Stimulated activated CD4-positive, alpha-beta T cell treated with anti-CD3 and anti-CD28 coated beads, Interleukin-1b, Interleukin-23, amount 100 ng/mL, for 1 hour (primary cell): ENCODE measurements at places on chromosomes 7 and 10.

- no peak for DNase-seq
Observed at GRCh38 chr10:93110472-93111146, 36.9 kb downstream of the CYP26A1 start.

DNA sequence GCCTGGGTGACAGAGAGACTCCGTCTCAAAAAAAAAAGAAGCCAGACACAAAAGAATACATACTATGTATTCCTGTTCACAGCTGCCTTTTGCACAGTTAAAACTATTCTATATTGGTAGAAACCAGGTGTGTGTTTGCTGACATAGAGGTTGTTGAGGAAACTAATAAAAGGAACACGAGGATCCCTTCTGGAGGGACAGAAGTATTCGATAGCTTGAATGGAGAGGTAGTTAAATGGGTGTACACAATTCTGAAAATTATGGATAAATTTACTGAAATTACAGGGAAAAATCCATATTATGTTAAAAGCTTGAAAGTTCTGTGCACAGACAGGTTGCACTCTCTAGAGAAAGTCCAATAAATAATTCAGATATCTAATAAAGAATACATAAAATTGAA, 71.5 kb downstream of the CUBN start:
- DNase-seq, result no peak

DNA sequence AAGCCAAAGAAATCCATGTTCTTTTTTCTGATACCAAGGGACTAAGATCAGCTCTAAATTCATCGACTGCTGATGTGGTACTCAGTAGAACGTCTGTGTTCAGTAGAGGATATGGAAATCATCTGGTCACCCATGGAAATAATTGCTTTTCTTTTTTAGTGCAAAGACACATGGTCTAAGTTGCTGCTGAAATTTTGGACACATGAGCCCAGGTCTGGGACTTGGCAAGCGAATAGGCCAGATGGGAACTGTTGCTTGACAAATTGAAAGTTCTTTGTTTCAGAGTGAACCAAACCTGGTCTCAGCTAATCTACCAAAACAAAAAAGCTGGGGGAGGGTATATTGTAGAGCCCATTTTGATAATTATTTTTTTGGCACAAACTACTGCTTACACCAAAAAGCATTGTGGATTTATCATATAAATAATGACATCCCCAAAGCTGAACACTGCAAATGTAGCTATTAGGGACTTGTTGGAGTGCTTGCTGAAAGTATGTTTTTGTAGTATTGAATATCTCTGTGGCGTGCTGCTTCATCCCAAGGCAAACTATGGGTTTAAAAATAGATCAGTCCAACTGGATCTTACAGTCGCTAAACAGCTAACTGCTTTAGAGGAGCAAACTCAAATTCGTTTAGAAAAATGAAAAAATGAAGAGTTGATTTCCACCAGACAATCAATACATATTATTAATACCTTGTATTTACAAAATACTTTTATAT, 144.7 kb downstream of the TRIL start:
- DNase-seq, result no peak

DNA sequence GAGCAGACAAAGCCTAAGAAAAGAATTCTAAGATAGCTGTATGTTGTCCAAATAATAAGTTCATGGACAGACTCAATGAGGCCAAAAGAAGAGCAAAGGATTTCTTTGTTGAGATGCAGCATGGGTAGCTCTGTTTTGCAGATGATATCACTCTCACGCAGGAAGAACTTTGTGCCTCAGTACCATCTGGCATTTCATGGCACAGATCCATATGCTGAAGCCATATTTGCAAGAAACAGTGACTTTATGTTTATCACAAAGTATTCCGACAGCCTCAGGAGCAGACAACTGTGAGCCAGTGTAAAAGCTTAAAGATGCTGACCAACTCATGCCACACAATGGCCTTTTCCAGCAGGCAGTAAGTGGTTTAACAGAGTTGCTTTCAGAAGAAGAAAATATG, 45.5 kb upstream of the RNF148 start:
- no peak for DNase-seq

DNA sequence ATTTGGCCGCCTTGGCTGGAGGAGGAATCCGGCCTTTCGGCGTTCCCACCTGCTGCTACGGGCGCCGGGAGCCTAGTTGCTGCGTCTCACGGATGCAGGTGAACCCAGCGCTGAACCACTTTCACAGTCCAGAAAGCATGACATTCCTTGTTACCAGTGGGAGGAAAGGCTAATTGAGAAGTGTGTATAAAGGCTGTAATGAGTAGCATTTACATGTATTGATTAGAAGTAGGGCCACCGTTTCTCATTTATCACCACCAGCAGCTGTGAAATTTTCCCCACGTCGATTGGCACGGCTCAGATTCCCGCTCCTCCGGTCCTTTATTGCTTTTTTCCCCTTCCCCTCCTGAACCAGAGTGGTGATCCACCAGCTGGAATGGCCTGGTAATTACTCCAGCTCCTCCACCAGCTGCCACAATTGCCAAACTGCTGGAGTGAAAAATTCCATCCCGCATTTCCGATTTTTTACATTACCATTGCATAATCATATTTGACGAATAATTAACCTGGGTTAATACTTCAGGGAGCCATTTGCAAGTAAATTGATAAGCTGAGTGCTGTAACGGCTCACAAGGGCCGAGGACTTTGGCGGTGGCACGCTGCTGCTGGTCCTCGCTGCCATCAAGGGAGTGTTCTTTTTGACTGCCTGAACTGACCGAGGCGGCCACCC, 153.3 kb downstream of the POU6F2 start:
- no peak for DNase-seq

DNA sequence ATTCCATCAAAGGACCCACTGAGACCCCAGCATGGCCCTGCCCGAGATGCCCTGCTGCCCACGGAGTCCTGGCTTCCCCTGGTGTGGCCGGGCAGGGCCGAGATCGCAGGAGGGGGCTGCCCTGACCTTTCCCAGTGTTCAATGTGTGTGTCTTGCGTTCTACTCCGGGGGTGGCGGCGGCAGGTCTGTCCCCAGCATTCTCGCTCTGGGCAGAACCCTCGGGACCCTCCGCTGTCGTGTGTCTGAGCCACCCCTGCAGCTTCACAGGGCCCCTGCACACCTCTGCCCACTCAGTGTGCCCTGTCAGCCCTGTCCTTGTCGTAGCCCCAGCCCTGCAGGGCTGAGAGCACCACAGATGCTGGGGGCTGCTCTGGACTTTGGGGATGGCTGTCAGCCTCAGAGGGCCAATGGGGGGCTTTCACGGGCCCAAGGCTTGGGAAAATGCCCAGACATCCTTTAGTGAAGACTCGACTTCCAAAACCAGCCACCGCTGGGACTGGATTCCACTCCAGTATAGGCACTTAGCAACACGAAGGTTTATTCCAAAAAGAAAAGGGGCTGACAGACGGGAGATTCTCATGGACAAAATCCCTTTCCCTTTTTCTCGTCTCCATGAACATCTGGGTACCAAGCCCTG, 30.0 kb upstream of the KNDC1 start:
- DNase-seq, result no peak

GRCh38 chr10:71842856-71843686, 8.0 kb downstream of the PSAP start:
- DNase-seq, result no peak

DNA sequence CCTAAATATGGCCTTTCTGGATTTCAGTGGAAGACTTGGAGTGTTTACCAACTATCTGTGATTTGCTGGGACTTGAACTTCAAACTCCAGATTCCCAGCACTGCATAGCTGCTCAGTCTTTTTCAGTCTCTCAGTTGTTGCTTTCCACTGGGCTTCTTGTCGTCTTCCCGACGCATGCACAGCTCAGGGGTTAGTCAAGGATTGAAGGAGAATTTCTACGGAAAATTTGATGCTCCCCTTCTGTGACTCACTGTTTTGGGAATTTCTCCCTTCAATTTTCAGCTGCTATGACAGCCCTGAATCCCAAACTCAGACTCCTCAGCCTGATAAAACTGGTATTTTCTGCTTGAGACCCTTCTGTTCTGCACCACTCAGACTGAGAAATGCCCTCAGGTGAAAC, 91.7 kb downstream of the CYP26A1 start:
- DNase-seq, result no peak

GRCh38 chr10:78868861-78869260, 199.9 kb upstream of the ZMIZ1 start:
- DNase-seq, result no peak

DNA sequence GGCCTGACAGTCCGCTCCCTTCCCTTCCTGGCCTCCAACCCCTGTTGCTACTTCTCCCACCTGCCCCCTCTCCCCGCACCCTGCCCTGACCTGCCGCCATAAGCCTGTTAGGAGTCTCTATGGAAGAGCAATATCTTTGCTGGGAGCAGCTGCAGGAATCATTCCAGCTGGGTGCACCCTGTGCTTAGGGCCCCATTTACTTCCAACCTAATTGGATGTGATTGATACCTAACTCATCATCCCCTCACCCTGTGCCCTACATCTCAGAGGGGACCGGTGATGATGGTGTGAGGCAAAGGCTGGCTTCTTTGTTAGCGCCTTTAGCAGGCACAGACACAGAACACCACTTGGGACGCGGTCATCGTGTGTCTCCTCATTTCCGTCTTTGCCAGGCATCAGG, 80.0 kb upstream of the FAM180A start:
- no peak for DNase-seq

DNA sequence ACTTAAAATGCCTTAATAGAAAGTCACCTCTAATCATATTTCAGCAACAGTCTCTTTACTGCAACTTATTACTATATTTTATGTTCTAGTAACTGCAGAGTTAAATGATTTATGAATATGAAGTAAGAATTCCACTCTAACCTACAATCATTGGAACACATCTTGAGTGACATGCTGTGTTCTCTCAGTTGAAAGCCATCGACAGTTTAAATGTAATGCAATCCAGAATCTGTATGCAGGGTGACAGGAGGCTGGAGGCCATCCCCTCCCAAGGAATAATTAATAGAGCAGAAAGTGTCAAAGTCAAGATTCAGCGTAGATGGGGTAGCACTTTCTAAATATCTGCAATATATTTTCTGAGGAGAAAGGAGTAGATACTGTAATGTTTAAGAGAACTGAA, 590.3 kb upstream of the SORCS1 start:
- no peak for DNase-seq

DNA sequence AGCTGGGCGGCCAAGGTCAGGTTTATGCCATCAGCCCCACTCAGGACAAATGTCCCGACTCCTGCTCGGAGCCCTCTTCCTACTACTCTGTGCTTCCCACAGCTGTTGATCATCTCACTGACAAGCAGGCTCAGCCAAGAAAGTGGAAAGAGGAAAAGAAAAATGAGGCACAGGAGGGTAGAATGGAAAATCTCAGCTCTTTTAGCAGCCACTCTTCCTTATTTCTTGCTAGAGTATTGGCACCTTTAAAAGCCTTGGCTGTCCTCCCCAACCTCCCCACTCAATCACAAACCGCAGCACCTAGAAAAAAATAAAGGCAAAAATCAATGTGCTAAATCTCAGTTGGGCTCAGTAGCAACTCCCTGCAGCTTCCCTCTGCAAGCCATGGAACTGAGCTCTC, 35.3 kb upstream of the AGK start:
- no peak for DNase-seq

DNA sequence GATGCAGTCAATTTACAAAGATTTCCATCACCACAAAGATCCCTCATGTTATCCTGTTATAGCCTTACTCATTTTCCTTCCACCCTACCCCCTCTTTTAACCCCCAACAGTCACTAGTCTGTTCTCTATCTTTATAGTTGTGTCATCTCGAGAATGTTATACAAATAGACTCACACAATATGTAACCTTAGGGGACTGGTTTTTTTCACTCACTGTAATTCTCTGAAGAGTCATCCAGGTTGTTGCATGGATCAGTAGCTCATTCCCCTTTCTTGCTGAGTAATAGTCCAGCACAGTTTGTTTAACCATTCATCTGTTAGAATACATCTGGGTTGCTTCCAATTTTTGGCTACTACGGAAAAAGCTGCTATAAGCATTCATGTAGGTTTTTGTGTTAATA, 121.1 kb upstream of the PDE1C start:
- DNase-seq, result no peak

- DNase-seq, result no peak
Observed at GRCh38 chr7:85840554-85840953, 653.7 kb upstream of the SEMA3D start.

- no peak for DNase-seq
Observed at GRCh38 chr10:49526619-49527018, 12.3 kb downstream of the ERCC6 start.

DNA sequence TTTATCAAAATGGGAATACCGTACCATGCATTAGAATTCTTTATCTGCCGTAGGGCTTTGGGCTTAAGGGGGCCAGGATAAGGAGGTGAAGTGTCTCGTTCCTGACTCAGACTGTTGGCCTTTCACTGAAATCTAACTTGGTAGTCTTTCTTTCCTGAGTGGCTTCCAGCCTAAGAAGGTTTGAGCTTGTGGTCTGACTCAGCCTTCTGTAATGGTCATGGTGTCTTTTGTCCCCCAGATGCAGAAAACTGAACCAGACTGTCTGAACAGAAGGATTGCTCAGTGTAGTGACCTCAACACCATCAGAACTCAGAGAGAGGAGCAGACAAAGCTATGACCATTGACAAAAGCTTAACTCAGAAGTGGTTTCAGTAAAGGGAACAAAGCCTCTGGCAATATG, 39.5 kb downstream of the WNT2 start:
- no peak for DNase-seq

DNA sequence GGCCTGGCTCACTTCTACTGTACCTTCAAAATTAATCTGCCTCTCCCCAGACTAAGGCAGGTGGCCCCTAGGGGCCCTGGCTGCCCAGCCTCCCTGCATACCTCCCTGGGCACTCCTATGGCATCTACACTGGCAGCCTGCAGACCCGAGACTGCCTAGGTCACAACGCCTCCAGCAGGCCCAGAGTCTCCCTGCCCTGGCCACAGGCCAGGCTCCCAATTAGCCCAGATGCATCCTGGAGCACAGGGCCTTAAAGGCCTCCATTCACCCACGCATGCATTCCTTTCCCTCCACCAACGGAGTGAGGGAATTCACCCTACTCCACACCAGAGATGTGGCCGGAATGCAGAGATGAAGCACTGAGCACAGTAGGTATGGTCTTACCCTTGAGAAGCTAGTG, 1.9 kb downstream of the CHAT start:
- no peak for DNase-seq

GRCh38 chr10:109913306-109913892, 9.9 kb downstream of the XPNPEP1 start:
- no peak for DNase-seq

DNA sequence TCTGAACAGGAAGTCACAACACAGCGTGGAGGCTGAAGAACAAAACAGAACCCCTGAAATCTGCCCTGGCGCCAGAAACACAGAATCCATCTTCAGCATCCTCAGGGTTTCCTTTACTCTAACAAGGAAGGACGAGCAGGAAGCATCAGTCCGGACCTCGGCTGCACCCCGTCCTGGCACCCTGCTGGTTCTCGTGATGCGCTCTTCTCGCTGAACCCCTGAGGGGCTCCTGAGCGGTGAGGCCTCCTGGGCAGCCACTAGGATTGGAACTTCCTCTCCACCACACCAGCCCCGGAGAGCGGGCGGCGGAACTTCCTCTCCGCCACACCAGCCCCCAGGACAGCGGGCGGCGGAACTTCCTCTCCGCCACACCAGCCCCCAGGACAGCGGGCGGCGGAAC, 461.9 kb downstream of the PTPRN2 start:
- DNase-seq, result no peak

- no peak for DNase-seq
Observed at GRCh38 chr7:137771679-137772078, 75.1 kb downstream of the DGKI start.
